ENCODE measurements at places on chromosomes 1 and 21. TPM values are rescaled to one million over a fixed set of nuclear protein-coding genes. Genes with fewer than 3 reads are reported as not detected.

DIO1 gene
- total RNA-seq, result not detected

C1orf226 gene
- total RNA-seq, result 0.35 TPM

DNA sequence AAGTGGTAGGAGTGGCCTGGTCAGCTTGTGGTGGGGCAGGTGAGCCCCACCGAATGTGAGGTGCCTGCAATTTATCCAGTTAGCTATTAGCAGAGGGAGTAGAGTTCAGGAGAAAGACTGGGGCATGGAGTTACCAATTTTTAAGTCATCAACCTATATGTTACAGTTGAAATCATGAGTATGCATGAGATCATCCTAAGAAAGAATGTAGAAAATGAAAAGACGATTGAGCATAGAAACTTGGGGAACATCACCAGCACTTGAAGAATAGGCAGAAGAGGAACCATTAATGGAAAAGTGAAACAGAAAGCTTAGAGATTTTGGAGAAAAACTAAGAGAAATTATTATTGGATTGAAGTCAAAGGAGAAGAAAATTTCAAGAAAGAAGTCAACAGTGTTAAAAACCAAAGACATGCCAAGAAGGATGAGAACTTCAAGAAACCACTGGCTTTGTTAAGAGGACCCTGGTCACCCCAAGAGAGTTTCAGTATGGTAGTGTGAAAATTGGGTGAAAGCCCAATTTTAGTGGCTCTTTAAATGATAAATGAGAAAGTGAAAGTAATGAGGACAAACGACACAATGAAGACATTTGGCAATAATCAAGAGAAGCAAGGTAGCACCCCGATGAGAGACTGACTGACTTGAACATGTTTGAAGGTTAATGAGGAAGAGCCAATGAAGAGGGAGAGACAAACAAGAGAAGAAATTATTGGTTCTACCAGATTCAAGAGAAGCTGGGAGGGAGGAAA lies 36.7 kb downstream of the DNASE2B start:
- DNase-seq, result no peak

DNA sequence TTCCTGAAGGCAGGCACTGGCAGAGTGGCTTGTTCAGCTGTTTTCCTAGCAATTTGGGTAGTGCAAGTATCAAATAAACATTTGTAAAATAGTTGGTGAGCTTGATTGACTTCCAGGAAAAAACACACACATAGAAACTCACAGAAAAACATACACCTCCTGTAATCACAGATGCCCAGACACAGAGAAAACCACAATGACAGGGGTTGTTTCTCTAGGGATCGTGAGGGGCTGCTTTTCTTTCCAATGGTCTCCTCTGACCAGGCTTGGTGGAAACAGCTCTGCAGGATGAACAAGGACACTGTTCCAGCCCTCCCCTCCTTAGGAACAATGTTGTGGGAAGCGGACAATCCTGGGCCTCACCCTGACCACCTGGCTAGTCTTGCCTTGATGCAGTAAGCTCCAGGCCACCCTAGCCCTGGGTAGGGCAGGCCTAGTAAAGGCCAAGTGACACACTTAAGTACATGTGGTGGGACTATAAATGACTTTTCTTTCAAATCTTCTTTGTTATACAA lies 142.5 kb upstream of the HMGB4 start:
- DNase-seq, result no peak

GRCh38 chr1:51734896-51735745 lies 118.2 kb downstream of the OSBPL9 start:
- DNase-seq, result no peak

GRCh38 chr1:98783821-98784220 lies 122.3 kb downstream of the SNX7 start:
- DNase-seq, result no peak

TEX50 gene
- total RNA-seq, result not detected

DNA sequence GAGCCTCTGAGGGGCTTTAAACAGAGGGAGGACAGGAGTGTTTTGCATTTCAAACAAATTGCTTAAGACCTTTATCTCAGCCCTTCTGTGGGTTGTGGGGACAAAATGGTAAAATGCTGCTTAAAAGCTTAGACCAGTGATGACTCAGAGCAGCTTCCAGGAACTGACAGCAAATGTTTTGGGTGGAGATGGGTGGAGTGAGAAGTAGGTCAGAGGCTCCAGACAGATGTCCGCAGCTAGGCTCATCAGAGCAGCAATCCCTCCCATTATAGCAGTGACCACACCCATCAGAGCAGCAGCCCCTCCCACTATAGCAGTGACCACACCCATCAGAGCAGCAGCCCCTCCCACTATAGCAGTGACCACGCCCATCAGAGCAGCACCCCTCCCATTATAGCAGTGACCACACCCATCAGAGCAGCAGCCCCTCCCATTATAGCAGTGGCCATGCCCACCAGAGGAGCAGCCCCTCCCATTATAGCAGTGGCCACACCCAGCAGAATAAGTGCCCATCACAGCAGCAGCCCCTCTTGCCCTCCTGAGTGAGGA lies 532.2 kb downstream of the MATN1 start:
- peak; percentile 8 for DNase-seq

RGL1 gene
- total RNA-seq, result 12.3 TPM

GRCh38 chr1:180585994-180586359 lies 27.2 kb downstream of the OVAAL start:
- no peak for DNase-seq

BRINP3 gene
- not detected for total RNA-seq

DNA sequence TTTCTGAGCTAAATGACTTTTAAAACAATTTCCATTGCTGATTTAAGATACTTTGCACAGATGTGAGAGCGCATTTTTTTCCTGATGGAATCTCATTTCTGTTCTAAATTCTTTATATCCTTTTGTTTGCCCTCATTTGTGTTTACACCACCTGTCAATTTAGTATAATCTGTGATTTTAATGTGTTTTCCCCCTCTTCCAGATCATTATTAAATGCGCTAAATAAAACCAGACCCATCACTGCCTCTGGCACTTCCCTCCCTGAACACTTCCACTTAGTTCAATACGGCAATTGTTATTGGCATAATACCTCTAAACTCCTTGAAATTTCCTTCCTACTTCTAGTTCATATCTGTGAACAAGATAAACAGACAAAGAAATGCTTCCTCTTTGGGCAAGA lies 186.9 kb upstream of the ADGRL2 start:
- no peak for DNase-seq

BMP8B gene
- not detected for total RNA-seq

- DNase-seq, result no peak
Observed at GRCh38 chr1:202170726-202171125, 10.3 kb upstream of the PTPN7 start.

GRCh38 chr1:156128654-156129597 lies 14.4 kb downstream of the LMNA start:
- DNase-seq, result peak; percentile 38

GRCh38 chr1:11967028-11967547 lies 13.2 kb upstream of the MFN2 start:
- DNase-seq, result no peak

GRCh38 chr1:203077956-203078355 lies 7.9 kb downstream of the MYOG start:
- no peak for DNase-seq

DLGAP3 gene
- total RNA-seq, result not detected

GRCh38 chr1:246270236-246270635 lies 236.8 kb downstream of the SMYD3 start:
- DNase-seq, result no peak

LCE1A gene
- total RNA-seq, result not detected

DNA sequence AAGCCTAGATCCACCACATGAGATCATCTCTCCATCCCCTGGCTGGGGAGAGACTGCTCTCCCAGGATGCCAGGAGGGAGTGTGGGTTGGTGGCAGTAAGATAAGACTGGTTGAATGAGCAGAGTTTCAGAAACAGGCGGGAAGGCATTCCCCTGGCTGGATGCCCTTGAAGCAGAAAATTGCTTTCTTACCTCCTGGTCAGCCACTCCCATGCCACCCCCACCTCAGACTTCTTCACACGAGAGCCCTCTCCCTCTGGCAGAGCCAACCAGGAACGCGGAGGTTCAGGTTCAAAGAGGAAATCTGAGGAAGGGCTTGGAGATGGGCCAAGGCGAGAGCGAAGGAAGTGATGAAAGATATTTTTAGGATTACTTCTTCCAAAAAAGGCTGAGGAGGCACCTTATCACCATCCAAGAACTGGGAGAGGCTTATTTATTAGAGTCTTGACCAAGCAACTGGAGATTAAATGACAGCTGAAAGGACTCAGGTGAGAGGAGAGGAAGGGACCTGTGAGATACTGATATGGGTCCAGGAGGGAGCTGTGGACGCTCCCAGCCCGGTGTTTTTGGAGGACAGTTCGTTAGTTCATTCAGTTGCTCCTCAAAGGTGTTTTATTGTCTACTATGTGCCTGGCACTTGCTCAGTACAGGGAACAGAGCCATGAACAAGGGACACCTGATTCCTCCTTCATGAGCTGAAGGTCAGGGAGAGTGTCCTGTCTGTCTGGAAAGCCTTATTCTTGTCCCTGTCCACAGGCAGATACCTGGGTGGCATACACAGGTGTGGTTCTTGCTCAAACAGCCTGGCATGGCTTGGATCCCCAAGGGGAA lies 18.9 kb upstream of the SLC26A9 start:
- no peak for DNase-seq

DNA sequence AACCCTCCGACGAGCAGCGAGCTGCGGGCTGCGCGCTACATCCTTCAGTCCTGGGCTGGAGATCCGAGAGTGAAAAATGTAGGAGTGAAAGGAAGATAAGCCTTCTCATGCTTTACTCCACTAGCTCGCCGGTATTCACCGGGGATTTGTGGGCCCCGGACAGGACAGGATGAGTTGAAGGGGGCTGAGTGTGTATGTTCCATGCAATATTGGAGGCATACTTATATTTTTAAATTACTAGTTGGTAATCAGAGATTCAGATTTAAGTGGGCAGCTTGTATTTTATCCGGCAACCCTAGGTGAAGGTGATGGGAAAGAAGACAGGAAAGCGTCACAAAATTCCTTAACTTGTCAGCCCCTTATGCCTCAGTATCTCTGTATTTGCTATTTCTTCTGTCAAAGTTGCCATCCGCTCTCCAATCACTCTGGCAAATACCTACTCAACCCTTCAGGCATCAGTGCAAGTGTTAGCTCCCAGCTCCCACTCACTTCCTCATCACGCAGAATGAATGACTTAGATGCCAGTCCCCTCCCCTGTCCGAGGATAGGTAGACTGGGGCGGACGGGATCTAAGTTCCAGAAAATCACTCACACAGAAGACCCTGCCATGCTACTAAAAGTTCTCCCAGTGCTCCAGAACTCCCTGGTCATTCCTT lies 503 bp upstream of the PIGM start:
- no peak for DNase-seq

GRCh38 chr1:47635111-47635510 lies 197.3 kb downstream of the FOXD2 start:
- DNase-seq, result no peak

S100A12 gene
- total RNA-seq, result not detected

GRCh38 chr1:107328087-107328486 lies 187.2 kb downstream of the NTNG1 start:
- DNase-seq, result no peak

Measured in HFFc6 (cell line).